ENCODE measurements at places on chromosomes 7 and 10. TPM values are rescaled to one million over a fixed set of nuclear protein-coding genes. Genes with fewer than 3 reads are reported as not detected.

DNA sequence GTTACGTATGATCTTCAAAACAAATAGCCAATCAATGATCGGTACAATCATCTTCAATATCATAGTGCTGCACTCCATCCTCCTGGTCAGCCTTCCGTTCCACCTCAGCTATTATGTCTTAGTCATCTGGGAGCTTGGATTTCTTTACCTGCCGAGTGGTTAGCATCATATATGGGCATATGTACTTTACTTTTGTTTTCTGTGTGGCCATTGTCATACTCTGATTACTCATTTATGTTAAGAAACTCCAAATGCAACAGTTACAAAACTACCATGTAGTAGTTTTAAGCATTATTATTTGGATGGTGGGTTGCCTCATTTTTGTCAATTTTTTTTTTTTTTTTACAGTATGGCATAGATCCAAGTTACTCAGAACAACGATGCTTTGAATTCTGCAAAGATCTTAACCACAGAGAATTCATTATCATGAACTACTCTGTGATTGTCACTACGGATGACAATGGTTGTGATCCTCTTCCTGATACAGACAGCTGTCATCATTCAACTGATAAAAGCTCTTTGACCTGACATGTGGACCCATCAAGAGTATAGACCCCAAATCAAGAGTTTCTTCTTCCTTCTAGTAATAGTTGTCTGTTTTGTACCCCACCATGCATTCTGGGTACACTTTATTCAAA is 52.1 kb upstream of the NME8 start:
- H3K4me3 ChIP-seq: no peak overlapping the region
- H3K27ac ChIP-seq: no peak overlapping the region
- H3K27me3 ChIP-seq: no peaks in the 10 kb centered on the region
- no peaks in the 10 kb centered on the region for H3K36me3 ChIP-seq

DNA sequence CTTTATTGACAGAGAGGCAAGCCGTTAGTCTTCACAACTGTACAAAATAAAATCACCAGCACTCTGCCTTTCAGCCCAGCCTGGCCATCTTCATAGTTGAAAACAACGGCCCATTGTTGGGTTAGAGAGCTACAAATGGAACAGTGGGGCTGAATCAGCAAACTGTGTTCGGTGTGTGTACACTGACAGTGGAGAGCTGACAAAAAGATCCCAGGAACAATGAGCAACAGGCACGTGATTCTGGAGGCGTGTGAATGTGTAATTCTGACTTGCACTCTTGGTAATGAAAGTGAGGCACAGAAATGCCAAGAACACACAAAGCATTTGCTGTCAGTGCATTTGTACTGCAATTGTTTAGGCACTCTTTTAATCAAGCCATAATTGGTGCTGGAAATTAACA is 303.7 kb downstream of the WDR11 start:
- DNase-seq: no peak
- no peak overlapping the region for H3K4me3 ChIP-seq
- H3K36me3 ChIP-seq: no peaks in the 10 kb centered on the region
- H3K27ac ChIP-seq: no peak overlapping the region

The UTF1 gene
- total RNA-seq: not detected

DNA sequence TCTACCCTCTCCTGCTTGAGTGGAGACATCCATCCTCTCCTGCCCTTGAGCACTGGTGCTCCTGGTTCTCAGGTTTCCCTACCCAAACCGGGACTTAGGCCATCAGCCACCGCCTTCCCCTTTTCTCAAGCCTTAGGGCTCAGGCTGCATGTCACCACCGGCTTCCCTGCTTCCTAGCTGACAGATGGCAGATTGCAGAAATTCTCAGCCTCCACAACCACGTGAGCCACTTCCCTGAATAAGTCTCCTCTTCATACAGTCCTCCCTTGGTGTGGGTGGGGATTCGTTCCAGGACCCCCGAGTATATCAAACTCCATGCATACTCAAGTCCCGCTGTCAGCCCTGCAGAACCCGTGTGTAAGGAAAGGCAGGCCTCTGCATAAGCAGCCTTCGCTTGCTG is 203.5 kb upstream of the ZNF32 start:
- peaks cover 2% of the 10 kb centered on the region for H3K4me1 ChIP-seq
- H3K27ac ChIP-seq: no peak overlapping the region
- no peak for DNase-seq
- H3K4me3 ChIP-seq: no peak overlapping the region

GRCh38 chr10:70843333-70843732 is 27.6 kb downstream of the SGPL1 start:
- no peaks in the 10 kb centered on the region for H3K27me3 ChIP-seq
- no peak overlapping the region for H3K27ac ChIP-seq
- H3K36me3 ChIP-seq: peaks cover 58% of the 10 kb centered on the region
- peaks cover 60% of the 10 kb centered on the region for H3K4me1 ChIP-seq

The ZNF503 gene
- total RNA-seq: 0.46 TPM

GRCh38 chr10:15236340-15236739 is 67.8 kb upstream of the NMT2 start:
- DNase-seq: no peak
- no peaks in the 10 kb centered on the region for H3K27me3 ChIP-seq
- H3K36me3 ChIP-seq: no peaks in the 10 kb centered on the region
- H3K27ac ChIP-seq: no peak overlapping the region

DNA sequence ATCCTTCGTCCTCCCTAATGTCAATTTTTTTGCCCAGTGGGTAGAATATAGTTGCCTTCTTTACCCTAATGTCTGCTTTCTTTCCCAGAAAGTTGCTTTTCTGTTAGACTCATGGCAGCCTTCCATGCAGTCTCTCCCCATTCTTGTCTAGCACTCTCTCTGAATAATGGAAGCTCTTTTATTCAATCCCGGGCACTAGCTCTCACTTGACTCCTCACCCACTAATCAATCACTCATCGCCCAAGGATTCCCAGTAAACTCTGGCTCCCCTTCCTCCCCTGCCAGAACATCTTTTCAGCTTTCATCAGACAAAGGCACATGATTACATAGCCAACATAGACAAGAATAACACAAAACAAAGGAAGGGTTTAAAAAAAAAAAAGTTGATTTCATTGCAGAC is 100.2 kb upstream of the RELN start:
- no peak overlapping the region for H3K4me3 ChIP-seq
- H3K27ac ChIP-seq: no peak overlapping the region
- H3K27me3 ChIP-seq: peaks cover 19% of the 10 kb centered on the region
- no peaks in the 10 kb centered on the region for H3K4me1 ChIP-seq

DNA sequence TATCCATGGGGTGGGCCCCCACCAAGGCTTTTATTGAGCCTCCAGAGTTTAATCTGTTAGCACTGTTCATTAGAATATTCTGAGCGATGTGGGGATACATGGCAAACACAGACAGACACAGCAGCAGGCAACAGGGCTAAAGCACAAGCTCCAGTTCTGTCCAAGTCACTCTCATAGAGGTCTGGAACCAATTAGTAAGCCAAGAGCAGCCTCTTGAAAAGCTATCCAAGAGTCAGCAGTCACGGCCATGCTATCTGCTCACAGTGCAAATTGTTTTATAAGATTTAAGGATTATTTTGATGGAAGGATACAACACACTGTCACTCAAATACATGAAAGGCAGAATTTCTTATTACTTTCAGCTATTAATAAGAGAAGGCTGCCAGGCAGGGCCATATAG is 86.4 kb upstream of the DGKB start:
- H3K4me3 ChIP-seq: no peak overlapping the region
- H3K36me3 ChIP-seq: no peaks in the 10 kb centered on the region
- H3K27ac ChIP-seq: no peak overlapping the region
- H3K27me3 ChIP-seq: no peaks in the 10 kb centered on the region
- DNase-seq: no peak

DNA sequence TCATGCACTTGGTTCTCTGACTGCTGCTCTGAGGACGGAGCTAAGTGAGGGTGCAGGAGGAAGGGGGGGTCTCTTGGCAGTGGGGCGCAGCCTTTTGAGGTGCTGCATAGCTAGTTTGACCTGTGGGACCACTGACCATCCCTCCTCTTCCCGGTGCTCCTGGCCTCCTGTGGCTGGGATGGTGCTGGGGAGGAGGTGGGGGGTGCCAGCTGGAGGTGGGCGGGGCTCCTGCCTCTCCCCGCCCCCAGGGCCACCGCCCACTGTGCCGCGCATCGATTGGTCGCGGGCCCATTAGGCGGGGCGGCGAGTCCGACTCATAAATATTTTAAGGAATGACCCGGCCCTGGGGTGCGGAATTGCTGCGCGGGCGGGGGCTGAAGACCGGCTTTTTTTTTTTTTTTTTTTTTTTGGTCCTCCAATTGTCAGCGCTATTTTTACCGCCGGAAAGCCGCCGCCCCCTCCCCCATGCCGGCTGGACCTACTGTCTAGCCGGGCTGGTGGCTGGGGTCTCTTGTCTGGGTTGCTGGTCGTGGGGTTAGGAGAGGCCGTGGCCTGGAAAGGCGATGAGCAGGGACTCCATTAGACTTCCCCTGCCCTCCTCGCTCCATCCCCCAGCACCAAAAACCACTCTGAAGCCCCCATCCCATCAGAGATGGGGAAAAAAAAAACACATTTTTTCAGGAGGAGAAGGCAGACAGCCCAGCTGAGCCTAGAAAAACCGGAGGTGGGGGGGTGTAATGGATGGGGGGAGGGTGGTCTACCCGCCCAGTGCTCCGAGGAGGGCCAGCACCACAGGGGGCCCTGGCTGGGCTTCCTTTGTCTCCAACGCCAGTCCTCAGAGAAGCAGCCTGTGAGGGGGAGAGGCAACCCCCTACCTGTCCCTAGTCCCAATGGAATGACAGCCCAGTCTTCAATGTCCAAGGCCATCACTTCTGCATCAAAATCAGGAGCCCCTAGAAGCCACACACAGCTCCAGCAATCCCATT is 6.4 kb downstream of the SH2B2 start:
- H3K4me3 ChIP-seq: no peak overlapping the region
- H3K27me3 ChIP-seq: peaks cover 10% of the 10 kb centered on the region
- DNase-seq: no peak

DNA sequence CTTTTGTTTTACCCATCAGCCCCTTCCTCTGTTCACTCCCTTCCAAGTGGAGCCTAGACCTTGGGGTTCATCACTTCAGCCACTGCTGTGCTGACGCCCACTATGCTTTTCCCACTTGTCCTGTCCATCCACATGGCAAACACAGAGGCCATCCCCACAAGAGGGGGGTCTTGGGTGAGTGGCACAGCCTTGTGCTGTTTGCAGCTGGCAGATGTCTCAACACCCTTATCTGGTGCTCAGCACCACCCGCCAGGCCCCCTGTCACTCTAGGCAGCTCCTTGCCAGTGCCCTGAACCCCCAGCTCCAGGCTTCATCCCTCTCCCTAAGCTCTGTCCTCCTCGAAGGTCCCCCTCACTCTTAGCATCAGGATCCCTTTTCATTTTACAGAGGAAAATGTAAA is 13.1 kb downstream of the BLVRA start:
- no peak for DNase-seq
- peaks cover 27% of the 10 kb centered on the region for H3K36me3 ChIP-seq
- H3K27ac ChIP-seq: no peak overlapping the region

DNA sequence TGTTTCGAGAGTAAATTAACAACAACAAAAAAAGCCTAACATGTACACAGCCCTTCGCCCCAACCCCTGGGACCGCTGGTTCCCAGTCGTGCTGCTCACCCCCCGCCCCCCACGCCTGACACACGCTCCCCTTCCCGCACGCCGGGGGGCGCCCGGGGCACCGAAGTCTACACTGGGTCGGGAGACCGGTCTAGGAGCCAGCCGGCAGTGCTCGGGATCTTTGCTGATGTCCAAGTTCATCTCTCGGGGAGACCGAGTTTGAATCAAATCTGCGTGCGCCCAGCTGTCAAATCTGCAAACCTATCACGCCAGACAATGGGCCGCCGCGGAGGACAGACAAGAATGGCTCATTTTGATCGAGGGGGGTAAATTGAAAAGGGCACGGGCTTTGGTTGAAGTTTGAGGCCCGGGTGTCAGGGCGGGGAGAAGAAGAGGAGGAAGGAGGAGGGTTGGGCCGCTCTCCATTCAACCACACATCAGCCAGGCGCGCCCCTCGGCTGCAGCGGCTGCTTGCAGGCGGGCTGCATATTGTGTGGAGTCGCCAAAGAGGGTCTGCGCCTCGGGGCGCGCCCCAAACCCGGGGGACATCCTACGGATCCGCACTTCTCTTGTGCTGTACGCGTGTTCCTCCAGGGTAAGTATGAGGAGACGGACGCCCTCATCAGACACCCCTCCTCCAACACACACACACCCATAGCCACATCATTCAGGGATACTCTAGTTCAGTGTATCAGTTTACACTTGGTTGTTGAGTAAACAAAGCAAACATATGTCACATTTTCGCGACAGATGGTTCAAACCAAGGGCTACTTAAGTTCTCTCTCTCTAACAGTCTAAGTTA is 1.3 kb upstream of the GFRA1 start:
- no peak overlapping the region for H3K27ac ChIP-seq
- H3K4me1 ChIP-seq: peaks cover 13% of the 10 kb centered on the region
- peaks cover 58% of the 10 kb centered on the region for H3K27me3 ChIP-seq
- DNase-seq: peak; percentile 11
- H3K4me3 ChIP-seq: peak overlapping the region; percentile 58
- H3K36me3 ChIP-seq: peaks cover 3% of the 10 kb centered on the region

GRCh38 chr10:18140149-18140956 is at the start of gene CACNB2:
Gene CACNB2, plus strand, starts transcription at chr10:18140424.
- H3K27ac ChIP-seq: no peak within 1 kb of the TSS
- DNase-seq: peak; percentile 27
- H3K27me3 ChIP-seq: peaks cover 36% of the 10 kb centered on the region
- H3K4me1 ChIP-seq: peaks cover 3% of the 10 kb centered on the region
- no peak within 1 kb of the TSS for H3K4me3 ChIP-seq
- no peaks in the 10 kb centered on the region for H3K36me3 ChIP-seq

Measured in activated CD4-positive, alpha-beta T cell treated with anti-CD3 and anti-CD28 coated beads for 36 hours (primary cell).